ENCODE measurements at places on chromosomes 7 and 10.

DNA sequence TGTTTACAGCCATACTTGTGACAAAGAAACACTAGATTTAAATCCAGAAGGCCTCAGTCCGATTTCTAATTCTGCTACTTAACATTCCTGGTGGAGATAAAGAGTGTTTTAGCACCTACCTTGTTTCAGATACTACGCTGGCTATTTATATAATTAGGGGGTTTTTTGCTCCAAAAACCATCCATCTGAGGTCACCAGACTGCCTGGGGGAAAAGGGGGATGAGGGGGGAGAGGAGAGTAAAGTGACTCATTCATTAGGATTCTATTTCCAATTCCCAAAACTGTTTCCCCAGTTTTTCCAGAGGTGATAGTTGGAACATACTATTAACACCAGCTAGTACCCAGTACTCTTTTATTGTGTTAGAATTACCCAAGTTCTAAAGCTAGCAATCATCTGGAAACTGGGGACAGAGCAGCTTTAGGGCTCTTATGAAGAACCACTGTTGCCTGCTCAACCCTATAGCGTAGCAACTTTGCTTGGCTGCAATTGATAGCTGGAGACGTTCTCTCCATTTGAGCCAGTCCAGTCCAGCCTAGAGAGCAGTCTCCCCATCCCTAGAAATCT is 6.6 kb downstream of the GCC1 start:
- DNase-seq: no peak

DNA sequence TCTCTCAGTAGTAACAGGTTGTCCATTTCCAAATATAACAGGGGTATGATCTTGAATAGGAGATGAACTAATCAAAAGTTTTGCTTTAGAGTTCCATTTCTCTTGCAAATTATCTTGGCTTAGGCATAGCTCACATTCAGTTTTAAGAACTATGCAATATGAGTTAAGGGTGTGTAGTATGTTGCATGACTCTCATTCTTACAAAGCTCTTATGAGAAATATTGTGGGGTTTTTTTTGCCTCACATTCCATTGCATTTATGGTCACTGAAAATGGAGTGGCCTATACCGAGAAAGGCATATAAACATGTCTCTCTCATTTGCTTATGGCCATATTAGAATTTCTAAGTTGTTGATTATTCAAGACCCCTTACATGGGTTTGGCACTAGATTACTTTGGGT is 48.5 kb upstream of the LAMB1 start:
- DNase-seq: no peak

DNA sequence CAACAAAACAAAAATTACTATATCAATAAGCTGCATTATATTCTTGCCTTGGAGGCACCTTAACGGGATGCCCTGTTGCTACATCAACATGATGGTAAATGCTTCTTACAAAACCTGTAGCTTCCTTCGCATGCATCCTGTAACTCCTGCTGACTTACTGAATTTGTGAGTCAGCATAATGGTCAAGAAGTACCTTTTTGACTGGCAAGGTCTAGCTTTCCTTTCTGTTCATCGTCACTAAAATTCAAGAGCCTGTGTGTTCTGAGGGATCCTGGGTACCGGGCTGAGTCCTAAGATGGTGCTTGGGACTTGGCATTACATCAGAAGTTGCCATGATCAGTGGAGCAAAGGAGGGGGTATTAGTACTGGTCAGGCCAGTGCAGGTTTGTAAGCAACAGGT is 4.9 kb downstream of the PFKFB3 start:
- no peak for DNase-seq

- no peak for DNase-seq
Observed at GRCh38 chr10:91884536-91884935, 24.8 kb downstream of the FGFBP3 start.

DNA sequence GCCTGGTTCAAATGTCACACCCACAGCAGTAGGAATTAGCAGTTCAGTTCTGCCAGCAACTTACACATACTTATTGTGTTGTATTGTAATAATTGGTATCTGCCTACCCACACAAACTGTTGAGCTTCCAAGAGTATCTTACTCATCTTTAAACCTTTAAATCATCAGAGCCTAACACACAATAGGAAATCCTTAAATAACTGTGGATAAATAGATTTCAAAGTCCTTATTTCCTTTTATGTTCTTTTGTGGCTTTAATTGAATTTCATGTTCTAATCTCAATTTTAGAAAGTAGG is 3.9 kb downstream of the CASD1 start:
- DNase-seq: no peak

- DNase-seq: no peak
Observed at GRCh38 chr7:69847921-69848612, 249.8 kb downstream of the AUTS2 start.

DNA sequence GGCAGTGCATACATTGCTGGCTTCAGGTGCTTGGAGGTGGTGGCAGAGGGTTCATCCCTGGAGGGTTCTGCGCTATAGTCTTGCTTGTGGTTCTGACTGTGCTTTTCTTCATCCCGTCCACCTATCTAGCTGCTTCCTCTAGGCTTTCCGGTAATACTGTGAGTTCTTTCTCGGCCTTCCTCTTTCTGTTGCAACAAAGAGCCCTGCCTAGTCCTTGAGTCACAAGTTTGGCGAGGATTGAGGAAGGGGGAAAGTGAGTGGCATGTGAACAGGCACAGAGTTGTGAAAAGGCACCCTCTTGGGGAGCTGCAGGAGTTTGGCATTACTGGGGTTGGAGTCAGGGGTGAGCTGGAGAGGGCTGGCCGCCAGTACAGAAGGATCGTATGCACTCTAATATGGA is 123.0 kb downstream of the SH2D4B start:
- DNase-seq: peak; percentile 6

DNA sequence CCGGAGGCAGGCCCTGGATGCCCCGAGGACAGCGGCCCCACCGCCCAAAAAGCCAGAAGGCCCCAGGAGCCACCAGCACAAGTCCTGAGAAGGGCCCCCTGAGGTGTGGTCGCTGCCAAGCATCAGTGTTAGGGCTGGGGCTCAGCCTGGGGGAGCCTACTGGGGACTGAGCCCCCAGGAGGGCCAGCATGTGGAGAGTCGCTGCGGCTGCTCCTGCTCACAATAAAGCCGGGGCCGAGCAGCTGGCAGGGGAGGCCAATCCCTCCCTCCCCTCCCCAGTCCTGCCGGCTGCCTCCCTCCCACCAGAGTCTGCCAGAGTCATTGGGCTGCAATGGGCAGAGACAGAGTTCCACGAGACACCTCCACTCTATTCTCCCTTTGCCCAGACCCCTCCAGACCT is 3.1 kb upstream of the ASIC3 start:
- DNase-seq: no peak

DNA sequence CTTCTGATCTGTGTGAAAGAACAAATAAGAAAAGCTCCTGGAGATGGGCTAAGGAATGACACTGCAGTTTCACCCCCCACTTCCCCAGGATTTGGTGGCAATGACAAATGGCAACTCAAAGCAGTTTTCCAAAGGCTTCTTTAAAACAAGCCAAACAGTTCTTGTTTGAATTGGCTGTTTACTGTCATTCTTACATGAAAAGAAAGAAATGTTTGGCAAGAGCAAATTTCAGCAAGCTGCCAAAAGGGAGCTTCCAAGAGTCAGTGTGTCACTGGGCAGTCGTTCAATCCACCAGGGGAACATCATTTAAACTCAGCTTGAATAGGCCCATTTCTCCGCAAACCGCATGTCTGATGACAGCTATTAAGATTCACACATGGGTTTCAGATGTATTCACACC is 119.0 kb upstream of the RHOBTB1 start:
- DNase-seq: peak; percentile 32

DNA sequence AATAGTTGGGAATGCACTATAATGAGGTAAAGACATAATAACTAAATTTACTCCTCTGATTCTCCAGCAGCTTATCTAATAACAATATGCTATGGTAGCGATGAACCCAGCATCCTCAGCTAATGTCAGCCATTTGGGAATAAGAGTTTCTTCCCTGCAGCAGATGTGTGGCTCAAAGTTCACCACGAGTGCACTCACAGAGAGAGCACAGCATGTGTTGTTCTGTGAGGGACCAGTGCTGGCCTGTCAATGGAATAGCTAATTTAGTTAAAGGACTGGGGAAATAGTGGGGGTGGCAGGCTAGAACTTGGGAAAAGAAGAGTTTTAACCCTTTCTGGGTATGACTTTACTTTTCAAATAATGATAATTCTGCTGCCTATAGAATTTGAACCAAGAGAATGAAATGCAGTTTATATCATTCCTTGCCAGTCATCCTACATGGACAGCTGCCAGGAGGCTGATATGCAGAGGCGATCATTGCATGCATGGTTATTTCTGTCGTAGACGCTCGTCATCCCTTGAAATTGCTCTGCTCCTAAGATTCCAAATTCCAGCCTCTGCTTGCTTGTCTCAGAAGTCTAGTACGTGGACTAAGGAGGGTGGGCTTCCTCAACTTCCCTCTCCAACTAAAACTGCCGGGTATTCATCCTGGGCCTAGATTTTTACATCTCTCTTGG is 355.6 kb downstream of the RNLS start:
- no peak for DNase-seq

DNA sequence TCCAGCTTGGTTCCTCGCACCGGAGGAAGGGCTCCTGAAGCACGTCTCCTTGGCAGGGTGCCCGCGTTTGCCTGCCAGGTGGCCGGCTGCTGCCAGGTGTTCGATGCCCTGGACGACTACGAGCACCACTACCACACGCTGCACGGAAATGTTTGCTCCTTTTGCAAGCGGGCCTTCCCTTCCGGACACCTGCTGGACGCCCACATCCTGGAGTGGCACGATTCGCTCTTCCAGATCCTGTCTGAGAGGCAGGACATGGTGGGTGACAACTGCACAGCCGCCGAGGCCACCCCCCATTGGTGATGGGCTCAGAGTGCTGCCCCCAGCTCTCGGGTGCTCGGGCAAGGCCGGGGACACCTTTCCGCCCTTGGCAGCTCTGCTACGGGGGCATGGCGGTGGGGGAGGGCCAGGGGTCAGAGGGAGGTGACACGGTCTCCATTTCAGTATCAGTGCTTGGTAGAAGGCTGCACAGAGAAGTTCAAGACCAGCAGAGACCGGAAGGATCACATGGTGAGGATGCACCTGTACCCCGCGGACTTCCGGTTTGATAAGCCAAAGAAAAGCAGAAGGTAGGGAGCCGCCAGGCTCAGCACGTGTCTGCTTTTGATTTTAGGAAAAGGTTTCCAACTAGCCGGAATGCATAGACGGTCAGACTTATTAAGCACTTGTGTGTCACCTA is 1.1 kb downstream of the ZNF511 start:
- DNase-seq: no peak

DNA sequence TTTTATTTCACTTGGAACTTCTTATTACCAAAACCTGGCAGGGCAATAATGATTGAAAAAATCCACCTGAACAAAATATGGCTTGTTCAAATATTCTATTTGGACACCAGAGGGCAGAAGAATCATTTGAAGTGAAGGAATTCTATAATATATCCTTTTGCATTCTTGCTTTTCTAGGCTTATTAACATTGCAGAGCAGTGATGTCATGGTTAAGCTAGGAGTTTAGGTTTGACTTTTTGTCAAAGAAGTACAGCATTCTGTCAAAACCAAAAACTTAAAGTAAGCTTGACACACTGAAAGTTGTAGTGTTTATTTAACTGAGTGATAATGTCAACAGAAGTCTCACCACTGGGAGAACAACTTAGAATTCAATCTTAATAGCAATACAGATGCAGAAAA is 156.0 kb downstream of the SEMA3D start:
- DNase-seq: no peak

GRCh38 chr10:9342885-9343570 is 1288.5 kb downstream of the GATA3 start:
- DNase-seq: peak; percentile 57

Data from hippocampal formation (tissue), 2 donors.